Naive thymus-derived CD8-positive, alpha-beta T cell (primary cell): ENCODE measurements at places on chromosomes 2 and 18. TPM values are rescaled to one million over a fixed set of nuclear protein-coding genes. Genes with fewer than 3 reads are reported as not detected.
A peak's percentile ranks its signal among the peaks of the same experiment; 100 is the strongest.

Gene IL36RN
- total RNA-seq, result not detected

DNA sequence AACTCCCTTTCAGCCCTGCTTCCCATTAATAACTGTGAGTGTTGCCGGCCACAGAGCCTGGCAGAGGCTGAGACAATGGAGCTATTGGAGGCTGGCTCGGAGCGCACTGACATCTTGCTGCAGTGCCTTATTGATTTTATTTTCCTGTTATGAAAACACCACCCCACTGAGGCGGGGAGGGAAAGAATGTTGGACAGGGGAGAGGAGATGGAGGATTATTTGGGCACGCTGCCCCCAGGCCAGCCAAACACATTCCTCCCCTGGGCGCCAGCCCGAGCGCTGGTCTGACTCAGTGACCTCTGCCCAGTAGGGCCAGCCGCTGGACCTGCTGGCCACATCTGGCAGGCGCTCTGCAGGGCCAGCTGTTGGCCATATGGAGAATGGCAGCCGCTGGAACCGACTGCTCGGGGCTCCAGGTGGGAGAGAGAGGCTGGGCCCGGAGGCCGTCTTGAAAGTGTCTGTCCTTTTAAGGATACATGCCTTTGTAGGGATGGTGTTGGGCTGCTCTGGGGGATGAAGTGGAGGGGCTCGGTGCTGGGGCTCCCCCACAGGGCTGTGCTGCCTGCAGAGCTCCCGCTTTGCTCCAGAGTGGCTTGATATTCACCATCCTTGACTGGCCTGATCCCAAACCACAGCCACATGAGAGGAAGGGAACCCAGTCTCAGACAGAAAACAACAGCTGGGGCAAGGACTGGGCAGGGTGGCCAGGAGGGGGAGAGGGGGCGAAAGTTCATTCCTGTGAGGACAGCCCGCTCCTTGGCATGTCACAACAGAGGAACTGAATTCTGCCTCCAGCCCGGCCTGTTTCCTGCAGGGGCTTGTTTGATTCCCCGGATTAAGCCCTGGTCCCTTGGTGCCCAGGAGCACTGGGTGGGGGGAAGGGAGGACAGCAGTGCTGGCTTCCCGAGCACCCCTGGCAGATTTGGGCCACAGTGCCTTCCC, 179.0 kb downstream of the KLHL29 start:
- no peak for DNase-seq

DNA sequence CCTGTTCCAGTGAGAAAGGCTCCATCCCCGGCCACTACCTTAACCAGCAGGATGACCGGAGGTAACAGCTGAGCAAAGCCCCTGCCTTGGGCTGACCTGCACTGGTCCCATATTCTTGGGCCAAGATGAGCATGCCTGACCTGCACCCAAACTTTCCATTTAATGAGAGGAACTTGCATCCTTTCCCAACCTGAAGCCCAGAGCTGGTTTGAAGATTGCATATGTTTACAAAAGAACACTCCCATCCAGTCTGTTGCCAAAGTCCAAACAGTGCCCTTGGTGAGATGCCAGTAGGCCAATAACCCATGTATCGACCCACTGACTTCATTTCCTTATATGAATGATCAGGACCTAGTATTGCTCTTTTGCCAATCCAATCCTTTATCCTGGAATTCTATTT, 5.5 kb upstream of the NPAS2 start:
- no peak for DNase-seq

DNA sequence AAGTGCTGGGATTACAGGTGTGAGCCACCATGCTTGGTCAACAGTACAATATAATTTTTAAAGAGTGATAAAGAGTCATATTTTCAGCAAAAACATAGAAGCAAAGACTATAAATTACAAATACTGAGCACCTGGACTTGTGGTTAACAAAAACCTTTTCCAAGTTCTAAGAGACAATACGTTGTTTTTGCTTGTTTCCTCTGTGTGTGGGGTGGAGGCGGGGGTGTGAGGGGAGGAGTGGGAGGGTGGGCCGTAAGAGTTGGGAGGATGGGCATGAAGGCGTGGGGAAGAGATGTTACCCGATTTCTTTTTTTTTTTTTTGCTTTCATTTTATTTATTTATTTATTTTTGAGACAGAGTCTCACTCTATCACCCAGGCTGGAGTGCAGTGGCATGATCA, 78.0 kb upstream of the WIPF1 start:
- peak; percentile 25 for DNase-seq

GRCh38 chr2:176087330-176088047, 3.7 kb upstream of the EVX2 start:
- DNase-seq, result no peak

- DNase-seq, result no peak
Measured at GRCh38 chr2:108407864-108408729, 30.3 kb downstream of the SULT1C4 start.

- DNase-seq, result no peak
Measured at GRCh38 chr18:74400813-74401212, 56.3 kb downstream of the DIPK1C start.

- DNase-seq, result no peak
Measured at GRCh38 chr2:217393585-217394032, 533.7 kb upstream of the TNP1 start.

GRCh38 chr18:53752781-53753367, 471.6 kb downstream of the MBD2 start:
- no peak for DNase-seq

GRCh38 chr2:100645695-100646429, 83.1 kb downstream of the PDCL3 start:
- DNase-seq, result no peak

- no peak for DNase-seq
Measured at GRCh38 chr2:211204456-211204855, 648.1 kb downstream of the CPS1 start.

GRCh38 chr2:220781622-220782241, 790.4 kb downstream of the EPHA4 start:
- no peak for DNase-seq

Gene PARD6G
- 0.34 TPM for total RNA-seq

- DNase-seq, result no peak
Measured at GRCh38 chr2:234674781-234675201, 177.9 kb upstream of the ARL4C start.

DNA sequence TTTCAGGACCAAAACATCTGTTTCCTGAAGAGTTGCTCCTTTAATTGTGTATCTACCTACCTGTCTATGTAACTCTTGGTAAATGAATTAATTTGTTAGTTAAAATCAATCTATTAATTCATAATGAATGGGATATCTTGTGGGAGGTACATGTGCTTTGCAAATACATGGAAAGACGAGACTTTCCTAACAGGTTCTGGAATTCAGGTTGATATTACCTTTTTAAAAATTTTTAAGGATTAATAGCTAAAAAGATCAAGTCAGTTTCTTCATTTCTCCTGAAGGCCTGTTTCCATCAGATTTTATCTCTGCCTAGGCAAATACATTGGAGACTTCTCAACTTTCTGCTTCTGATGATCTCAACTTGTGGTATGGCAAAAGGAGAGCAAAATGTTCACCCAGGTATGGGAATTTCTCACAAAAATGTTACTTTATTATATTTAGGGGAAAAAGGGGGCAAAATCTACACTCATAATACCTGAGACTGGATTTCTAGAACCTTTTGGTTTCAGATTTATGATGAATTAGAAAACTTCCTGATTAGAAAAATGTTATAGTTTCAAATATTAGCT, 7.4 kb downstream of the TFPI start:
- DNase-seq, result no peak

DNA sequence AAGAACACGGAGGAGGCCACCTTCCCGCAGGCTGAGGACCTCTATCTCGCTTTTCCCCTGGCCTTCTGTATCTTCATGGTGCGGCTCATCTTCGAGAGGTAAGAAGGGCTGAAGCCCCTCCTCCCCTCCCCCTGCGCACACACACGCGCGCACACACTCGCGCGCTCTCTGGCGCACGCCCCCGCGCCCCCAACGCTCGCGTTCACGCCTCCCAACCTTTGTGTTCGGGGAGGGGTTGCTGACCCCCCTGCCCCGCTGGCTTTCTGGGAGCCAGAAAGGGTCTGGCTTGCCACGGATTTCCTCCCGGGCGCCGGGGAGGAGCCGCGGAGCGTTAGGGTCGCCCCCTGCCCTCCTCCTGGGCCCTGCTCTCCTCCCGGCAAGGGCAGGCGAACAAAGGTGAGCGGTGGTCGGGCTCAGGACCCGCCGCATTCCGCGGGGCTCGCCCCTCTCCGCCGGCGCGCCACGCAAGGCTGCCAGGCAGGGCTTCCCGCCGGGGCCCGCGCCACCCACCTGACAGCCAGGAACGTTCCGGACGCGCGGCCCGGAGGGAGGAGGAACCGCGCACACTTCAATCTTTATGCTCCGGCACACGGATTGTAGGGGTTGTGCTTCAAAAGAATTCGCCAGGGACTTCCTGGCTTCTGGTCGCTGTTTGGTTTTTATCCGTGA, 583 bp downstream of the CERS6 start:
- peak; percentile 34 for DNase-seq

- no peak for DNase-seq
Measured at GRCh38 chr2:180203972-180204371, 196.9 kb upstream of the CWC22 start.

- DNase-seq, result no peak
Measured at GRCh38 chr2:1739961-1740715, 4.2 kb downstream of the PXDN start.

Gene TRIB2
- total RNA-seq, result 77.0 TPM

Gene NETO1
- total RNA-seq, result 1.7 TPM

DNA sequence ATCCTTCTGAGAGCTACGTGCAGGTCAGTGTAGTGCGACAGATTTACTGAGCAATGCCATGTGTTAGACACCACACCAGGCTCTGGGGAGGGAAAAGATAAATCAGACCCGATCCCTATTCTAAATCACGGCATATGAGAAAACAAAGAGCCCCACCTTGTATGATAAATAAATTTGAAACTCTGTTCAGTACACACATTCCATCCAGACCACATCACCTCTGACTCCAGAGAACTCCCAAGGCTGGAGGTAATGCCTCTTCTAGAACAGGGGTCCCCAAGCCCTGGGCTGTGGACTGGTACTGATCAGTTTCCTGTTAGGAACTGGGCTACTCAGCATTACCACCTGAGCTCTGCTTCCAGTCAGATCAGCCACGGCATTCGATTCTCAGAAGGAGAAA, 77.3 kb downstream of the QPCT start:
- no peak for DNase-seq

DNA sequence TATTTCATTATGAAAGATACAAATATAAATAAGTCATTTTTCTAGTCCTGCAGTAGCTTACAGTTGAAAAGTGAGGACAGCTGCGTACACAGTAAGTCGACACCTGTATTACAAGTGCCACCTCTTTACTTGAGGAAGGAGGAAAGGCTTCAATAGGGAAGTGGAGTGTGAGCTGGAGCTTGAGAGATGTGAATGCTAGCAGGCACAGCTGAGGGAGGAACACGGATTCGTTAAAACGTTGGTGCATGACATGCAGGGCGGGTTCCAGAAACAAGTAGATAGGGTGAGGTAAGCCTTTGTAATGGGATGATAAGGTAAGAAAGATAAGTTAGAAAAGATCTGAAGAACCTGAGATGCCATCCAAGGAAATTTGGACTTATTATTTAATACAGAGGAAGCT, 98.1 kb upstream of the CSRNP3 start:
- no peak for DNase-seq

Gene IL1R1
- not detected for total RNA-seq

Gene LYG2
- not detected for total RNA-seq

Gene CDKL4
- total RNA-seq, result not detected

DNA sequence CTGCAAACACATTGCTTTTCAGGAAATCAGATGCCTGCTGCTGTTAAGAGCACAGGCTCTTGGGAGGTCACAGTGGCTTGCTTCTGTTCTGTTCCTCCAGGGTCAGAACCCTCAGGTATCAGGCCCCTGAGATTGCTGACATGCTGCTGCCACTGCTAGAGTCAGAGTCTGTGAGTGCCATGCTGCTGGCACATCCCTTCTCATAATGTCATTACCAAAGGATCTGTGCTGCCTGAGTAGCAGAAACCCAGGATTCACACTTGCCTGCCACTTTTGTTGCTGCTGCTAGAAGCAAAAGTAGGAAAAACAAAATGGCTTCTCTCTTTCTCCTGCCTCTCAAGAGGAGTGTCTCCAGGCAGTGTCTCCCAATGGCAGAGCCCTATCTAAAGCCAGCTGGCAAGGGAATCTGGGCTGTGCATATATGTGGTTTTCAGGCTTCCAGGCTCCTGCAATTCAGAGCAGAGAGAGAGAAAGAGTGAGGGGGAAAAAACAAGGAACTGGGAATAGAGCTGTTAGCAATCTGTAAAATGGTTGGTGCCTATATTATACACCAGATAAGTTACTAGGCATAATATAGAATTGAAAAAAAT, 180.3 kb downstream of the MYCN start:
- no peak for DNase-seq

DNA sequence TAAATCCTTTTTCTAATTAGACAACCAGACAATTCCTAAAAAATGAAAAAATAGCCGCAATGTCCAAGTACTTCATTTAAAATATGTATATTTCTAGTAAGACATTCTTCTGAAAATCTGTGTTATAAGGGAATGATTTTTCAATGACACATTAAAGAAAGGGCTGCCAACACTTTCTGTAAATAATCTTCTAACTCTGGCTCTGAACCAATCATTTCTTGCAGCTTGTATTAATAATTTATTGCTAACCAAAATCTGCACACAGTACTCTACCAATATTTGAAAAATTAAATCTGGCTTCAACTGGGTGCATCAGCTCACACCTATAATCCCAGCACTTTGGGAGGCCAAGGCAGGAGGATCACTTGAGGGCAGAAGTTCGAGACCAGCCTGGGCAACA, 8.3 kb downstream of the NFU1 start:
- DNase-seq, result no peak

DNA sequence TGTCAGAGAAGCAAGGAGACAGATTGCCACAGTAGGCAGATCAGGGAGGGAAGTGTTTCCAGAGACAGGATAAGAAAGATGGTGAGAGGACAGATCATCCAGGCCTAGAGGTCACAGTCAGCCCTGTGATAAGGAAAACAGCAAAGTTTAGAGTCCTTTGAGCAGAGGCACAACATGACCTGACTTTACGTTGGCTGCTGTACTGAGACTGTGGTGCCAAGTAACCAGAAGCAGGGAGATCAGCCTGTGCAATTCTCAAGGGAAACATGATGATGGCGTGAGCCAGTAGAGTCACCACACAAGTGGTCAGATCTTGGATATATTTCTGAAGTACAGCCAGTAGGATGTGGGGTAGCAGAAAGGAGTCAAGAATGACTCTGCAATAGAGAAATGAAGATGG, 43.7 kb downstream of the SMC6 start:
- DNase-seq, result no peak

Gene FHOD3
- total RNA-seq, result not detected

DNA sequence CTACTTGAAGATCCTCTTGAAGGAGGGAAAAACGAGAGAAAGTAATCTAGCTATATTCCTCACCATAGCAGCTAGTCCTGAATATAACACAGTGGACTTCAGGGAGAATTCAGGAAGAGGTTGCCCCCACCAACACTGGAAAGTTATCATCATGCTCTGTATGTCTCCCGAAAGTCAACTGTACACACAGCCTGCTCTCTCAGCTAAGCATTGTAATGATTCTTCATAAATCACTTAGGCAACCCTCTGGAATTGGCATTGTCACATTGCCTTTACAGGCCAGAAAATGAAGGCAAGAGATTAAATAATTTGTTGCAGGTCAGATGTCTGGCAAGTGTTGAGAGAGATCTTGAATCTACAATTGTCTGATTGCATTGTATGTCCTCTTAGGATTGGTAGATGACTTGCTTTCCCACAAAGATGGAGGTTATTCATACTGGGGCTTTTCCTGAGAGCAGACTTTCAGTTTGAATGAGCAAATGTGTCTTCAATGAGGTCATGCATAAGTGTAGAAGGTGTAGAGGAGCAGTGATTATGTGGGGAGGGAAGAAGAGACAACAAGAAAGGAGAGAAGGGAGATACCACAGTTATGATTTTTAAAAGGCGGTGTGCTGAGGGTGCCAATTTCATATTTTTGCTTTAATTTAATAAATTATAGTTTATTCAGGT, 667.2 kb downstream of the DCDC2C start:
- no peak for DNase-seq
